ENCODE measurements at places on chromosomes 5 and 9.

DNA sequence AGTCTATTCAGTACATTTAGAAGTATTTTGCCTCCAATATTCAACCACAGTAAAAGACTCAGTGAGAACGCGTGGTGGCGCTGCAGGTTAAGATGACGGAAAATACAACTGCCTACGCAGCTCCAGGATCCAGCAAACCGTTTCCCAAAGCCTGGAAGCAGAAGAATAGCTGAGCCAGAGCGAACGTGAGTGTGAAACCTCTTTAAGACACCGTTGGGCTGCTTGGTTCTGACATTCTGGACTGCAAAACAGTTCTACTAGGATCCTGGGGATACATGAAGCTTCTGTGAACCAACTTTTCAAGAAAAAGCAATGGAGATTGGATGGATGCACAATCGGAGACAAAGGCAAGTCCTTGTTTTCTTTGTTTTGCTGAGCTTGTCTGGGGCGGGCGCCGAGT lies at the start of gene PCDHB16:
PCDHB16 (plus strand) TSS at position 140 of the 400 bp plus-strand sequence; CDS start at position 313, 173 bp downstream.
- peak; percentile 22 for DNase-seq

DNA sequence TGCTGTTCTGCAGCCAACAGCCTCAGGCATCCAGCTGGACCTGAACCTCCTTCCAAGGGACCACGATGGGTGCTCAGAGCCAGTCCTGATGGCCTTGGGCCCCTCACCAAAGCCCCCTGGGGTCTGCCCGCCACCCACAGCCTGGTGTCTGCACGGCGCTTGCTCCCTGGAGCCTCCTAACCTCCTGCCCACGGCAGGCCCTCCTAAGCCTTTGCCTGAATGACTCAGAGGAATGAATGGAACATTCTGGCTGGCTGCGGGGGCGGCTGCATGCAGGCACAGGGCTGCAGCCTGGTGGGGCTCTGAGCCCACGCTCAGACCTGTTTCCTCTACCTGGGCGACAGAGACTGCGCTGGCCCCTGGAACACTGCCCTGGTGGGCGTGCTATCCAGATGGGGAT lies 6.9 kb downstream of the SOHLH1 start:
- no peak for DNase-seq

GRCh38 chr5:11814373-11814772 lies 89.9 kb downstream of the CTNND2 start:
- no peak for DNase-seq

- peak; percentile 61 for DNase-seq
Observed at GRCh38 chr9:94908011-94908563, 181.6 kb downstream of the AOPEP start.

- no peak for DNase-seq
Observed at GRCh38 chr5:21159510-21160059, 1171.6 kb upstream of the CDH18 start.

GRCh38 chr9:13410566-13411031 lies 131.1 kb upstream of the MPDZ start:
- peak; percentile 18 for DNase-seq

- DNase-seq = no peak
Observed at GRCh38 chr5:85538362-85538761, 1079.4 kb upstream of the COX7C start.

GRCh38 chr5:38755181-38755580 lies 90.6 kb upstream of the OSMR start:
- peak; percentile 80 for DNase-seq

- no peak for DNase-seq
Observed at GRCh38 chr5:168123631-168124528, 167.6 kb upstream of the WWC1 start.

DNA sequence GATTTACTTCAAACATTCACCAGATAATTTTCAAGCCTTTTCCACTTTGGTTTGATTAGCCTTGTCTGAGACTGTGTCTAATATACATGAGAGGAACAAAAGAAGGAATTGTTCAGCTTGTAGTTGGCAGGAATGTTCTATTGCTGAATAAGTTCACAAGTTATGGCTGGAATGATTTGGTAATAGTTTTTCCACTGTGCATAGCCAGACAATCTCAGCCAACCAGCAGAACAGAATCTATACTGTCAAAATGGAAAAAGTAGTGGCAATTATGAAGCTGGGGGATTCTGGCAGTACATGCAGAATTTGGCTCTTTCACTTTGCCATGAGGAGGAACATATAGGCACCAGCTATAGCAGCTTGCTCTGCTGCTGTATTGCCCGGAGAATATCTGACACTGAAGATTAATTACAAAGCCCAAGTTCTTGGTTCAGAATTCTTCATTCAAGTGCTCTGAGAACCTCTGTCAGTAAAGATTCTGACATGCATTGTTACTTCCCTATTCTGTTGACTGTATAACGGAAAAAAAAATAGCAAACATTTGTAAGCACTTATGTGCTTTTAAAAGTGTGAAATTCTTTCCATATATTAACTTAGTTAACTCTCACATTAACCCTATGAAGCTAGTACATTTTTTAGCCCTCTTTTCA lies 150.6 kb downstream of the PRR16 start:
- peak; percentile 85 for DNase-seq

GRCh38 chr5:177312649-177313181 lies 1.0 kb upstream of the MXD3 start:
- DNase-seq = peak; percentile 19

- no peak for DNase-seq
Observed at GRCh38 chr5:52134013-52134650, 653.6 kb upstream of the ITGA1 start.

- DNase-seq = no peak
Observed at GRCh38 chr5:31328040-31328733, 134.7 kb downstream of the CDH6 start.

DNA sequence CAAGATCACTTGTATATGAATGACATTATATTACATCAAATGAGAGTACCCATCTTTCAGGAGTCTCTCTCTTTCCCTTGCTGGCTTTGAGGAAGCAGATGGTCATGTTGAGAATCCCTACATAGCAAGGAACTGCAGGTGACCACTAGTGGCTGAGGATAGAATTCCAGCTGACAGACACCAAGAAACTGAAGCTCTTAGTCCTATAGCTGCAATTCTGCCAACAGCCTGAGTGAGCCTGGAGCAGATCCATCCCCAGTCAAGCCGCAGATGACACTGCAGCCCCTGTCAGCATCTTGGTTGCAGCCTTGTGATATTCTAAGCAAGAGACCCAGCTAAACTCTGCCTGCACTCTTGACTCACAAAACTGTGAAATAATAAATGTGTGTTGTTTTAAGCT lies 531.5 kb downstream of the CSNK1G3 start:
- DNase-seq = no peak

DNA sequence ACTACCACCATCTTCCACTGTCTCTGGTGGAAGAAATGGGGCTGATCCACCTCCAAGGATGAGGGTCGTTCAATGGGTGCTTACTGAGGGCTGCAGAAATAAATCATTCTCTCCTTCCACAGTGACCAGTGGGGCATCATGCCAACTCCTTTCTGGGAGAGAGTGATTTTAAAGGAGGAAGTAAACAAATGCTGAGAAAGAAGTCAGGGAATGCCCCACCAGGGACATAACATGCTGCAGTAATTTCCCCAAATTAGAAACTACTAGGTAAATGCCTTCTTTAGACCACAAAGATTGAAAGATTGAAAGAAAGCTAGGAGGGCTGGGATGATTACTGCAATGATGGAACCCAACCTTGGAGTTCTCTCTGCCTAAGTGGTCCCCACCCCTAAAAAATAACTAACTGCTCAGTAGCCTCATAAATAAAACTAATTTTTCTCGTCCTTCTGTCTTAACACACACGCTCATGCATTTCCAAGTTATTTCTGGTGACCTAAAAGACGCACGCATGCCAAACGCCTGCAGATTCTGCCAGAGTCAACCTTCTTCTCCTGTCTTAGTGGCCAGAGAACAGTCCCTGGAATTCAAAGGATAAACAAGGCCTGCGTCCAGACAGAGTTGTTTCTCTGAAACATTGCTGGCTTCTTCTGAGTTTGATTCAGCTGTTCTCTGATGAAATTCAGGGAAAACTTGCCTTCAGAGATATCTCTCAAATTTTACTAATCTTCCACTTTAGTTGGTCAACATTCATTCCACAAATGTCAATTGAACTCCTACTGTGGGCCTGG lies 250.0 kb downstream of the NR3C1 start:
- DNase-seq = peak; percentile 87

DNA sequence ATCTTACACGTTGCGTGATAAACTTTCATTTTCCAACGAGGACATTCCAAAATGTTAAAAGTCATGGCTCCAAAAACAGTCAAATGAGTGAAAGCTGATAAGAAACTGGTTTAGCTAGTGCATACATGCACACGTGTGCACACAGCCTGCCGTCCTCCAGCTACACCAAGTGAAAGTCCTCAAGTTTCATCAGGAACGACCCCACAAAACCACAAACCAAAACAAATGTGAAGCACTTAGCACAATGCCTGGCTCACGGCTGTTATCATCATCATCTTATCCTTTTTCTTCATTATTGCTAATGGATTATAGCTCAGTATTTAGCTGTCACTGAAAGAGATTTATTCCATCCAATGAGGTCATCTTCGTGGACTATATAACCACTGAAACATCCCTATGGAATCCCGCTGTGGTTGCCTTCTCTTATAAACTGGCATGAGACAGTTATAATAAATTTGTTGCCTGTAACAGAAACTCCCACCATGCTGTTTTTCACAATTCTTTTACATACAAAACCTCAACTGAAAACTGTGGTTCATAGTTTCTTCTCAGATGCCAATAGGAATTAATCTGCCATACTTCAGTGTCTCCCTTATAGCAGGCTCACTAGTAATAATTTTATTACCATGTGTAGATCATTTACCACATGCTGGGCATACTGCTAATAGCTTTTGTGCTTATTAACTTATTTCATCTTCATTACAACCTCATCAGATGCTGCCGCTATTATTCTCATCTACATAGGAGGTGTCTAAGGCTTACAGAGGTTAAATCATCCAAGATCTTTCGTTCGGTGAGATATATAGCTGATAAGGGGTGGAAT lies 56.1 kb downstream of the SAXO1 start:
- DNase-seq = peak; percentile 93

GRCh38 chr5:149724130-149724840 lies 5.8 kb upstream of the PPARGC1B start:
- DNase-seq = no peak

- DNase-seq = peak; percentile 82
Observed at GRCh38 chr5:97854871-97855762, 672.1 kb upstream of the RIOK2 start.

- peak; percentile 61 for DNase-seq
Observed at GRCh38 chr5:78985116-78985724, at the start of gene ARSB. TSS of gene ARSB (minus strand) at chr5:78985310. CDS start at chr5:78985248, 62 bp downstream.

DNA sequence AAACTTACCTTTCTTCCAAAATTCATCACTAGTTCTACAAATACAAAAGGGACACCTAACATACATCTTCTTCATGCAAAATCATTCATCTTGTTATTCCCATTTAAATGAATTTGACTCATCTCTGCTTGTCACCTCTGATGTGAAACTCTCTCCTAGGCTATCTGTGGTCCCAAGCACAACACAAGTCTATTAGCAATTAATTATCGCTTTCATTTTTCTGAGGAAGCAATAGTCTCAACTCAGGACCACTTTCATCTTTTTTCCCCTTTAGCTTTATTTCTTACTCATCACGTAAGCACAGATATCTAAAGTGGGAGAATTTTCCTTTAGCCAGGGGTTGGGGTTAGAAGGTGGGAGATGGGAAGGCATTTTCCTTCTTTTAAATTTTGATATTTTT lies 131.9 kb downstream of the ST8SIA4 start:
- no peak for DNase-seq

DNA sequence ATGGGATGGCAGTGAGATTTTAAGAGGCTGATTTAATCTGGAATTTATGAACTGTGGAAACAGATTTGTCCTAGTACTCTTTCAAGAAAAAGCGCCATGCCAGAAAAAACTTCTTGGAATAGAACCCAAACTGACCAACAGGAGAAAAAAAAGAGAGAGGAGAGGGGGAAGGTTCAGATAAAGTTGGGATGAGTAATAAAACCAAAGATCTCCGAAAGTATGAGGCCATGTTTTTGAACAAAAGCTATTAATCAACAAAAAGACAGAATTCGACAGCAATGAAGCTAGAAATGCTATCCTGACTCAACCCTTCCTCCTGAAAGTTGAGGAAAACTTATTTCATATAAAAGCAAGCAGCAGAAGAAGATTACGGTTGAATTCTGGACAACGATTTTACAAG lies 135.5 kb downstream of the CEMIP2 start:
- no peak for DNase-seq

- DNase-seq = no peak
Observed at GRCh38 chr5:109223531-109223930, 186.2 kb downstream of the PJA2 start.

DNA sequence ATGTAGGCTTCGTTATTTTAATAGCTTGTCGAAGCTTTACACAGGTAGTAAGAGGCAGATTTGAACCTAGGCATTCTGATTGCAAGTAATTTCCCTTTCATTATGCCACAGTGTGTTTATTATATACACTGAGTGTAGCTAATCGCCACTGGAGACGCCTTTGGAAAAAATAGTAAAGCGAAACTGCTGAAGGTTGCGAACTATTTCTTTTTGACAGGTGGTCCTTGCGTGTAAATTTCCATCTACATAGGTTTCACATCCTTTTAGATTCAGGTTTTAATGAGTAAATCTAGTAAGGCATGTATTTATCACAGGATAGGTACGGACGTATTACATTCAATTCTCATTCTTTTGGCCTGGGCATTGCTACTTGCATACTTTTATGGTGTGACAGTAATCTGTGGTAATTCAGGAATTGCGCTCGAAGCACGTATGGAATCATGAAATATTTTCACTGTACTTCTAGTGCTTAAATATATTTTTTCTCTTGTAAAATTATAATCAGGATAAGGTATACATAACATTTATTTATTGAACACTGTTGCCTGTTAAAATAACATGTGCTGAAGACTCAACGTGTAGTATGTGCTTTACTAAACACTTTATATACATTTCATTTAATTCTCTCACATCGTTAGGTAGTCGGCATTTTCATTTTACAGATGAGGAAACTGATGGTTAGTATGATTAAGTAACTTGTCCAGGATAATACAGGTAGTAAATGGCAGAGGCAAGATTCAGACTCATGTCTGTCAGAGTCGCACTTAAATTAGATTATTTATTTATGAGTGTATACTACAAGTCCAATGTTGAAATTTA lies 1.8 kb downstream of the MARCHF6 start:
- DNase-seq = peak; percentile 75

DNA sequence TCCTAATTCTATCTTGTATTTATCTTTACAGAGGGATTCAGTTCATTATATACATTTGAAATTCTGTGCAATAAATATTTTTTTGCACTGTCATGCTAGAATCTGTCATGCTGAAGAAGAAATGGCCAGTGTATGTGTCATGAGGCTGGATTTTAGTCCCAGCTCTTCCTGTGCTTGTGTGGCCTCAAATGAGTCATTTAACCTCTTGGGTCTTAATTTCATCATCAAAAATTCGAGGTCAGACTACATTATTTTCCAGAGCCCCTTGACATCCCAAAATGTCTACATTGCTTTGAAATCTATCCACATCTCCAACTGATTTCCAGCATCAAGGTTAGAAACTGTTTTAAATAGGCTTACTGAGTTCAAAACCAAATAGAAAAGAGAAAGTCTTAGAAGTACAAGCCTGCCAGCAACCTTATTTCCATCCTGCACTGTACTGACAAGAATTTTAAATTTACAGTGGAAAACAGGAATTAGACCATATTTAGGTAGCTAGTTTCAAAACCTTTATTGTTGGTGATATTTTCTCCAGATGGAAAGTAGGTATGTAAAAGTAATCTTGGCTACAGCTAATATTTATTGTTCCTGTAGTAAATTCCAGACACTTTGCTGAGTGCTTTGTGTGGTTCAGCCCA lies 96.7 kb upstream of the MAMDC2 start:
- peak; percentile 97 for DNase-seq

- no peak for DNase-seq
Observed at GRCh38 chr9:95494022-95494415, 22.8 kb downstream of the PTCH1 start.
